ENCODE measurements at places on chromosomes 2 and 18.

GRCh38 chr18:68817584-68817983 lies 19.7 kb downstream of the CCDC102B start:
- DNase-seq: no peak

DNA sequence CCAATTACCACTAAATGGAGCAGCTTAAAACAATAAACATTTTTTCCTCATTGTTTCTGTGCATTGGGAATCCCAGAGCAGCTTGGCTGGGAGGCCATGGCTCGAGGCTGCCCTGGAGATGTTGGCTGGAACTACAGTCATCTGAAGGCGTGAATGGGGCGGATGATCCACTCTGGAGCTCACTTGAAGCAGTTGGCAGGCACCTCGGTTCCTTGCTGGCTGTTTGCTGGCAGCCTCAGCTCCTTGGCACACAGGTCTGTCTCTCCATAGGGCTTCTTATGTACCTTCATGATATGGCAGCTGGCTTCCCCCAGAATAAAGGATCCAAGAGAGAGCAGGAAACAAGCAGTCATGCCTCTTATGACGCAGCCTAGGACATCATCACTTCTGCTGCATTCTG lies 227.0 kb upstream of the COPS8 start:
- no peak for DNase-seq

- DNase-seq: no peak
Measured at GRCh38 chr2:173099271-173099670, 23.6 kb downstream of the MAP3K20 start.

DNA sequence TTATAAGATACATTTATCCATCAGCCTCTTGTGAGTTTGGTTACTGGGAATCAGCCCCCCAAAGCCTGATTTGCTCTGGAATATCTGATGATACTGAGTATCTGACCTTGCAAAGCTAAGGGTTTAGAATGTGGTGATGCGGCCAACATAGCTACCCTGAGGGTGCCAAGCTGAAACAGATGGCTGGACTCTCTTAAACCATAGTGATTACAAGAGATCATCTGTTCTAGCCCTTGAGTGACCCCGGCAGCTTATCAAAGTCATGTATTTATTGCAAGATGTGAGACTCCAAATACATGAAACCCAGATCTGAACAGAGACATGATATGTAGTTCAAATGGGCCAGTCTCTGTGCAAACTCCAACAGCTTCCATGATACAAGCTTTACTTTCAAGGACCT lies 78.2 kb upstream of the CABLES1 start:
- no peak for DNase-seq

GRCh38 chr2:80117401-80117800 lies 187.2 kb downstream of the LRRTM1 start:
- DNase-seq: no peak

DNA sequence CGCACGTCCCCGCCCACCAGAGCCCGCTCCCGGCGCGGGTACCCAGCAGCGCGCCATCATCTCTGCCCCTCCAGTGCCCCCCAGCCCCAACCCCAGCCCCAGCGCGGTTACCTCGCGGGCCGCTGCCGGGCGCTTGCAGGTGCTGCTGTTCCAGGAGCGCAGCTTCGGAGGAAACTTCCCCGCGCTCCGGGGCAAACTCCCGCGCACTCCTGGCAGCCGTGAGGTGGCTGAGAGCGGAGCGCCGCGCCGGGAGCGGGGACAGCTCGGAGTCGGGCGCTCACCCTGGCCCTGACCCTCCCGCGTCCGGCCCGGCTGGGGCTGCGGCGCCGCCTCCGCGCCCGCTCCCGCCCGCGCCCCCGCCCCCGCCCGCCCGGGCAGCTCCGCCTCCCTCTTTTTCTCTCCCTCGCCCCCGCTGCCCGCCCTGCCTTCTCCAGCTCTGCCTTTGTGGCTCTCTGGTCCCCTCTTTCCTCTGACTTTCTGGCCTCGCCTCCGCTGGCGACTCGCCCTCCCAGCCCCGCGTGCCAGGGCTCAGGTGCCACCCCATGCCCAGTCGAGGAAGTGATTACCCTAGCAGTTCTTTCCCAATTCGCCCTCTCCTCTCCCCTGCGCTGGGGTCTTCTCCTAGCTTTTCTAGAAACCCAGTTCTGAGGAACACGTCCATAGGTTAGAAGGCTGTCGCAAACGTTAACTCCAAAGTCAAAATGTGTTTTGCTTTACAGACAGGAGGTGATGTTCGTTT lies at the start of gene CHST9:
TSS of gene CHST9 (minus strand) at position 284 of the 739 bp plus-strand sequence. CDS start 42,499 bp downstream, outside the sequence.
- DNase-seq: no peak

DNA sequence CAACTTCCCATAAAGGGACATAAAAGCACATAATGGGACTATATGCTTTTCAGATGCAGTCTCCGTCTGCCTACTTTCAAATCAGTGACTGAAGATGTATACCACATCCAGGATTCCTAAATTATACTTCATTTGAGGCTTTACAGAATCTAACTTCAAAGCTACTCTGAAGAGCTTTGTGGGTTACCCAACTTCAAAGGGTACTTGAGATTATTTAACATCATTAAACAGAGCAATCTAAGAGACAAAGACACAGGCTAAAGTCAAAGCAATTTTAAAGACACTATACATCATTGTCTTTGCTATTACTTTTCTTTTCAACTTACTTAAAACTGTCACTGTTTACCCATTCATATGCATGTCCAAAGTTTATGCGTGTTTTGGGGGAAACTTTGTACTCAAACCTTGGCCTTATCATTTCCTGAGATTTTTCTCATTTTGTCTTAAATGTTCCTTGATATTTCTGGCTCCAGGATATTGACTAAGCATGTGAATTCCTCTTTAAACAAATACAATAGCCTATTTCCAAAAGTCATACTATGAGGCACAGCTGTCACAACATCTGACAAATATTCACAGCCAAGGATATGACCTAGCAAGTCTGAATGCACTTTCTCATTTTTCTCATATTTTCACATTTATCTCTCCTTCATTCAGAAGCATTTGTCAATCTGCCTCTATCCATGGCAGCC lies 1985.1 kb upstream of the PIK3C3 start:
- DNase-seq: no peak

GRCh38 chr2:221546505-221547225 lies 25.4 kb downstream of the EPHA4 start:
- no peak for DNase-seq

Measured in activated T-cell treated with anti-CD3 and anti-CD28 coated beads, Interleukin-2, amount 50 U/mL, for 1 hour (primary cell).